Immature natural killer cell (primary cell): ENCODE measurements at places on chromosomes 6 and 20. TPM values are rescaled to one million over a fixed set of nuclear protein-coding genes. Genes with fewer than 3 reads are reported as not detected.
A peak's percentile ranks its signal among the peaks of the same experiment; 100 is the strongest.

PTCHD4 gene
- polyA plus RNA-seq: not detected

PDYN gene
- not detected for polyA plus RNA-seq

GRM4 gene
- not detected for polyA plus RNA-seq

SSTR4 gene
- not detected for polyA plus RNA-seq

PSORS1C1 gene
- polyA plus RNA-seq: not detected

TMEM244 gene
- polyA plus RNA-seq: not detected

SLC32A1 gene
- polyA plus RNA-seq: not detected

RBPJL gene
- not detected for polyA plus RNA-seq

SLC13A3 gene
- polyA plus RNA-seq: 0.26 TPM

TCF15 gene
- polyA plus RNA-seq: not detected

GMEB2 gene
- 2.7 TPM for polyA plus RNA-seq

GPR6 gene
- not detected for polyA plus RNA-seq

BNIP5 gene
- not detected for polyA plus RNA-seq

SRSF12 gene
- polyA plus RNA-seq: 0.22 TPM

PHACTR1 gene
- 0.43 TPM for polyA plus RNA-seq

SYCP2L gene
- polyA plus RNA-seq: 0.09 TPM

ZSCAN12 gene
- 1.6 TPM for polyA plus RNA-seq

- peaks cover 4% of the 10 kb centered on the region for H3K36me3 ChIP-seq
- H3K4me3 ChIP-seq: no peak overlapping the region
- H3K27me3 ChIP-seq: peaks cover 2% of the 10 kb centered on the region
- no peak for DNase-seq
Observed at GRCh38 chr6:159513074-159513720, 179.8 kb downstream of the SOD2 start.

GRCh38 chr20:62364911-62365736 lies 2.0 kb downstream of the LAMA5 start:
- H3K27me3 ChIP-seq: peaks cover 7% of the 10 kb centered on the region
- no peaks in the 10 kb centered on the region for H3K36me3 ChIP-seq
- no peak for DNase-seq
- no peak overlapping the region for H3K4me3 ChIP-seq

- peaks cover under 1% of the 10 kb centered on the region for H3K36me3 ChIP-seq
- peaks cover 91% of the 10 kb centered on the region for H3K4me1 ChIP-seq
- no peak for DNase-seq
- peaks cover 11% of the 10 kb centered on the region for H3K27me3 ChIP-seq
- H3K4me3 ChIP-seq: no peak overlapping the region
Observed at GRCh38 chr6:137214931-137215330, 4.3 kb downstream of the IFNGR1 start.

DNA sequence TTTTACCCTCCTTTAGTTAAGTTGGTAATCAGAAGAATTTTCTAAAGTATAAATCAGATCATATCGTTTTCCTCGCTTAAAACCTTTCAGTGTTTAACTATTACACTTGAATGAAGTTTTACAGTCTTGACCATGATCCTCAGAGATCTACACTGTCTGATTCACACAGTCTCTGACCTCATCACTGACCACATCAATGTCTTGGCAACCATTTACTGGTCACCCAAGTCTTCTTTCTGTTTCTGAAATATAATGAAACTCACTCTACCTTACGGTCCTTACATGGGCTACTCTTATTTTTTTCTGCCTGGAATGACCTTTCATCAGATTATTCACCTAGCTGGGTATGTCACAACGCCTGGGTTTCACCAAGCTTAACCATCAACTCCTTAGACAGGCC lies 71.4 kb downstream of the ADGB start:
- no peaks in the 10 kb centered on the region for H3K36me3 ChIP-seq
- no peaks in the 10 kb centered on the region for H3K27me3 ChIP-seq
- no peak overlapping the region for H3K27ac ChIP-seq
- DNase-seq: no peak
- no peak overlapping the region for H3K4me3 ChIP-seq

GRCh38 chr6:25971187-25971821 lies 8.7 kb downstream of the TRIM38 start:
- peaks cover 2% of the 10 kb centered on the region for H3K27me3 ChIP-seq
- H3K36me3 ChIP-seq: peaks cover 21% of the 10 kb centered on the region
- H3K4me1 ChIP-seq: peaks cover 39% of the 10 kb centered on the region
- DNase-seq: no peak

DNA sequence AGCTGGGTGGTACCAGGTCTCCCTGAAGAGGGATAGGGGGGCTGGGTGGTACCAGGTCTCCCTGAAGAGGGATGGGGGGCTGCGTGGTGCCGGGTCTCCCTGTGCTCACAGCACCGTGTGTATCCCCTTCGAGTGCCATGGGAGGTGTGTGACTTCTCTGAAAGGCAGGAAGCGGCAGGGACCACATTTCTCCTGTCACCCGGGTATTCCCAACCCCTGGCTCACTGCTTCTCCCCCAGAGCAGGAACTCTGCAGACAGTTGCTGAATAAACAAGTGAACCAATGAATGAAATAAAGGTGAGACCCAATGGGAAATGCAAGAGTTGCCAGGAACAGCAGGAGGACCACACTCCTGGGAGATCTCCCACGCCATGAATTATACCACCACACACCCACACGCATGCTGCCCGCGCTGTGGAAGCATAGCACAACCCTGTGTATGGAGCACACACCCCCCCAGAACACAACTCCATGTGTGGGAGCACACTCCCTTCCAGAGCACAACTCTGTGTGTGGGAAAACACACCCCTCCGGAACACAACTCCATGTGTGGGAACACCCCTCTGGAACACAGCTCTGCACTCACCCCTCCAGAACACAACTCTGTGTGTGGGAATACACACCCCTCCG lies 50.7 kb downstream of the RNASET2 start:
- H3K27me3 ChIP-seq: no peaks in the 10 kb centered on the region
- no peak for DNase-seq
- H3K36me3 ChIP-seq: no peaks in the 10 kb centered on the region
- H3K4me3 ChIP-seq: no peak overlapping the region

GRCh38 chr6:73062130-73062529 lies 163.2 kb downstream of the KHDC1L start:
- H3K27ac ChIP-seq: no peak overlapping the region
- H3K36me3 ChIP-seq: no peaks in the 10 kb centered on the region
- H3K4me1 ChIP-seq: no peaks in the 10 kb centered on the region
- no peak overlapping the region for H3K4me3 ChIP-seq
- no peak for DNase-seq
- peaks cover 1% of the 10 kb centered on the region for H3K27me3 ChIP-seq

- H3K36me3 ChIP-seq: peaks cover 7% of the 10 kb centered on the region
- no peak for DNase-seq
- no peaks in the 10 kb centered on the region for H3K27me3 ChIP-seq
- no peak overlapping the region for H3K27ac ChIP-seq
- H3K4me1 ChIP-seq: no peaks in the 10 kb centered on the region
- no peak overlapping the region for H3K4me3 ChIP-seq
Observed at GRCh38 chr6:57072108-57072507, 17.9 kb upstream of the ZNF451 start.

DNA sequence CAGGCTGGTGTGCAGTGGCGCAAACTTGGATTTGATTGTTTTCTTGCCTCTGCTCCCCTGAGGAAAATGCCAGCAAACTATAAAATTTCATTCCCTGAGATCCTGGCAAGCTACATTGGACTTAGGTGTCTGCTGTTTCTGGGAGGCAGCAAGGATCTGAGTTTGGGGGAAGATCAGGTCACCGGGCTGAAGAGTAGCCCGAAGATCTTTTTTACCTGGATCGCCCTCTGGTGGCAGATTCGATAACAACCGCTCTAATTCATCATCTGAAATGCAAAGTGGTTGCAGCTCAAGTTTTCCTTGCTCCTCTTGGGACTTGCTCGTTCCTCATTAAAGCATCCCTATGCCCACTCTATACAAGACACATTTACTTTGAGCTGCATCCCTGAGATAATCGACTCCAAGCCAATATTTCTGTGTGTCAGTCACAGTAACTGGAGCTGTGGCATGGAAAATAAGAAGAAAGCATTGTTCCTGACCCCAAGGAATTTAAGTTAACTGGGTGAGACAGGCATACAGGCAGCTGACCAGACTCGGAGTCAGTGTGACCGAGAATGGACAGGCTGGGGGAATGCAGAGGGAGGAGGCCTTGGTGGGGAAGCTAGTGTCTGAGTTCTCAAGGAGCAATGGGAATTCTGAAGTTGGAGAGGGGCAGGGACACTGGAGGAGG lies 131.8 kb upstream of the PROKR2 start:
- H3K27me3 ChIP-seq: peaks cover 6% of the 10 kb centered on the region
- no peak overlapping the region for H3K4me3 ChIP-seq
- peak; percentile 18 for DNase-seq
- H3K36me3 ChIP-seq: no peaks in the 10 kb centered on the region
- no peaks in the 10 kb centered on the region for H3K4me1 ChIP-seq
- no peak overlapping the region for H3K27ac ChIP-seq

- no peaks in the 10 kb centered on the region for H3K36me3 ChIP-seq
- H3K4me1 ChIP-seq: no peaks in the 10 kb centered on the region
- H3K27me3 ChIP-seq: peaks cover under 1% of the 10 kb centered on the region
- no peak overlapping the region for H3K27ac ChIP-seq
- DNase-seq: no peak
Observed at GRCh38 chr6:155196911-155197310, 66.9 kb upstream of the CLDN20 start.

GRCh38 chr6:34102099-34102656 lies 43.7 kb downstream of the GRM4 start:
- no peak for DNase-seq
- no peak overlapping the region for H3K27ac ChIP-seq
- no peaks in the 10 kb centered on the region for H3K4me1 ChIP-seq

GRCh38 chr6:132132422-132132821 lies 181.2 kb upstream of the CCN2 start:
- no peaks in the 10 kb centered on the region for H3K36me3 ChIP-seq
- H3K4me3 ChIP-seq: no peak overlapping the region
- no peak for DNase-seq
- H3K27ac ChIP-seq: no peak overlapping the region
- no peaks in the 10 kb centered on the region for H3K4me1 ChIP-seq

GRCh38 chr6:28980852-28981430 lies 24.2 kb downstream of the ZNF311 start:
- peak overlapping the region; percentile 97 for H3K4me3 ChIP-seq
- peaks cover 48% of the 10 kb centered on the region for H3K4me1 ChIP-seq
- peaks cover 63% of the 10 kb centered on the region for H3K27me3 ChIP-seq
- peak overlapping the region; percentile 98 for H3K27ac ChIP-seq

DNA sequence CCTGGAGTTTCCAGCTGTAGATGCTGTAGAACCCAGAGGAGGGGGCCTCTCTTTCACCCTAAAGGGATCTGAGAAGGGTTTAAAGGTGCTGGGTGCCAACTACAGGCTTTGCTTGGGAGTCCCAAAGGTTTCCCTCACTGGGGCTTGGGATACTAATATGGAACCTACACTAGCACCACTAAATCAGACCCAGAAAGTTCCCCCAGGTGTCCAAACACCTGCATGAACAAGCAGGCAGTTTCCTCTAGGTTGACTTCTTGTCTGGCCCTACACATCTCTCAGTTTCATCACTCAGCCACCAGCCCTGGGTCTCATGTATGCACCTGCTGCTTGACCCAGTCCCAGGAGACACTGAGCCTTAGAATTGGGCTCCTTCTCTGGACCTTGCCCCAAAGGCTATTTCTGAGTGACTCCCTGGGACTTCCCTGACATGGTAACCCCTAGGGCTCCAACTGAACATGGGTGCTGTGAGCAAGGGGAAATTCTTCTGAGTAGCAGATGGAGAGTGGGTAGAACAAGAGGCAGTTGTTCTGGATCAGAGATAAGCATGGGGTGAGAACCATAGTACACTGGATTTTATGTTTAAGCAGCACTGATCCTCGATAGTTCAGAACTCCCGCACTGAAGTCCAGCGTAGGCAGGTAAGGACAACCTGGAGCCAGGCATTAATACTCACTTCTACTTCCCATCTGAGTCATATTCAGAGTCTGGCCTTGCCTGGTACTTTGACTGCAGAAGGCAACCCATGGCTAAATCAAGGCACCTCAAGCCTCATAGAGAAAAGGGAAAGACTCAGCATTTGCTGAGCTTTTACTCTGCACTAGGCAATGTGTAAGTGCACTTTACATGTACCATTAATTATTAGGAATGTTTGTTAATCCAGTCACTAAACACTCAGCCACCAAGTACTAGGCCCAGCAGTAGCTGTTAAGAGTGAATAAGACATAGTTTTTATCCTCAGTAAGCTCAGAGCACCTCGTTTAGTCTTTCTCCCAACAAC lies 16.8 kb downstream of the BCL2L1 start:
- peaks cover 80% of the 10 kb centered on the region for H3K4me1 ChIP-seq
- peaks cover 24% of the 10 kb centered on the region for H3K36me3 ChIP-seq
- no peaks in the 10 kb centered on the region for H3K27me3 ChIP-seq
- DNase-seq: no peak

GRCh38 chr20:6686171-6686570 lies 81.3 kb upstream of the BMP2 start:
- H3K27me3 ChIP-seq: peaks cover 2% of the 10 kb centered on the region
- H3K36me3 ChIP-seq: no peaks in the 10 kb centered on the region
- H3K4me1 ChIP-seq: no peaks in the 10 kb centered on the region
- no peak overlapping the region for H3K4me3 ChIP-seq

GRCh38 chr6:3744901-3745470 lies 6.5 kb downstream of the PXDC1 start:
- peaks cover 14% of the 10 kb centered on the region for H3K4me1 ChIP-seq
- no peak overlapping the region for H3K27ac ChIP-seq
- no peak for DNase-seq
- H3K27me3 ChIP-seq: peaks cover 7% of the 10 kb centered on the region
- no peaks in the 10 kb centered on the region for H3K36me3 ChIP-seq

DNA sequence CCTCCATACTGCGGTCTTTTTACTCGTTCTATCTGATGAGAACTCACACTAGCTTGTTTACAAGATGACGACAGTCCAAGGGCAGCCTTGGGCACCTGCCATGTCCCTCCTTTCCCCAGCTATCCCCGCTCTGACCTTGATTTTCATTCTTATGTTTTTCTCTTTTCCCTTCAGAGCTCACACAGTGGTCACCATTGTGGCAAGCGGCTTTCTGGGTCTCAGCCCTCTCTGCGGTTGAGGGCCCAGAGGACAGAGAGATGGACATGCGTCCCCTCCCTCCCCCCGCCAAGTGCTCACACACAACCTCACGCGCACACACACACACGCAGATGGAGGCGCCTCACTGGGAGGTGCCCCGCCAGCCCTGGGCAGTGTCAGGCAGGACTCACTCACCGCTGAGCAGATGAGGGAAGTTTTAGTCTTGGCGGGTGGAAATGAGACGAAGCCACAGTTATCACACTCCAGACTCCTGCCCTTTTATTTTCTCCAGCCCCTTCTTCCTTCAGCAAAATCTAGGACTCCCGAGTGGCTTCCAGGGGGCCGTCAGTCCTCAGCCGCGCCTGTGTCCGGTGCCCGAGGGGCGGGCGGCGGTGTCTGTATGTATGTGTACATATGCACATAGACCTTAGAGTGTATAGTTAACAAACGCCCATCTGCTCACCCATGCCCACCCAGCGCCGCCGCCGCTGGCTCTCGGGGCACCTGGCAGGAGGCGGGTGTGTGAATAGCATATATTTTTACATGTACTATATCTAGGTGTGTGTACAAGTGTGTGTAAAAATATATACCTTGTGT lies 13.8 kb upstream of the MYL9 start:
- no peaks in the 10 kb centered on the region for H3K27me3 ChIP-seq
- no peak overlapping the region for H3K4me3 ChIP-seq
- DNase-seq: no peak
- no peak overlapping the region for H3K27ac ChIP-seq
- peaks cover 15% of the 10 kb centered on the region for H3K36me3 ChIP-seq
- no peaks in the 10 kb centered on the region for H3K4me1 ChIP-seq

GRCh38 chr6:137210903-137211302 lies 8.3 kb downstream of the IFNGR1 start:
- no peaks in the 10 kb centered on the region for H3K27me3 ChIP-seq
- H3K4me3 ChIP-seq: no peak overlapping the region
